ENCODE measurements at places on chromosomes 13 and 19. TPM values are rescaled to one million over a fixed set of nuclear protein-coding genes. Genes with fewer than 3 reads are reported as not detected.

- H3K4me1 ChIP-seq = peaks cover 10% of the 10 kb centered on the region
- H3K27ac ChIP-seq = no peak overlapping the region
- H3K4me3 ChIP-seq = no peak overlapping the region
These were observed 2.3 kb upstream of the LCP1 start for GRCh38 chr13:46184277-46184699.

DNA sequence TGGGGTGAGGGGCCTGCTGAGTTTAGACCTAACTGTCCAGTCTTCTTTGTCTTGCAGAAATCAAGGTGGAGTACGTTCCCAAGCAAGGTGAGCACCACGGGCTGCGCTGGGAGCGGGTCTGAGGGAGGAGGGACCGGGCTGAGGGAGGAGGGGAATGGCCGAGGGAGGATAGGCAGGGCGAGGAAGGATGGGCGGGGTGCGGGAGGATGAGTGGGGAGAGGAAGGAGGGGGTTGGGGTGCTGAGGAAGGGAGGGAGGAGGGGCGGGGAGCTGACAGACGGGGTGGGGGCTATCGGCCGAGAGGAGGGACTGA, 18.5 kb downstream of the MYBPC2 start:
- no peaks in the 10 kb centered on the region for H3K36me3 ChIP-seq
- DNase-seq = peak; percentile 22
- H3K27ac ChIP-seq = no peak overlapping the region
- no peak overlapping the region for H3K4me3 ChIP-seq
- H3K27me3 ChIP-seq = no peaks in the 10 kb centered on the region
- peaks cover 6% of the 10 kb centered on the region for H3K4me1 ChIP-seq

GRCh38 chr19:4197625-4198466, 15.4 kb downstream of the ANKRD24 start:
- peaks cover 6% of the 10 kb centered on the region for H3K27me3 ChIP-seq
- peaks cover 3% of the 10 kb centered on the region for H3K4me1 ChIP-seq
- DNase-seq = peak; percentile 87
- no peaks in the 10 kb centered on the region for H3K36me3 ChIP-seq
- H3K4me3 ChIP-seq = peak overlapping the region; percentile 81

The ZNRF4 gene
- not detected for polyA plus RNA-seq

DNA sequence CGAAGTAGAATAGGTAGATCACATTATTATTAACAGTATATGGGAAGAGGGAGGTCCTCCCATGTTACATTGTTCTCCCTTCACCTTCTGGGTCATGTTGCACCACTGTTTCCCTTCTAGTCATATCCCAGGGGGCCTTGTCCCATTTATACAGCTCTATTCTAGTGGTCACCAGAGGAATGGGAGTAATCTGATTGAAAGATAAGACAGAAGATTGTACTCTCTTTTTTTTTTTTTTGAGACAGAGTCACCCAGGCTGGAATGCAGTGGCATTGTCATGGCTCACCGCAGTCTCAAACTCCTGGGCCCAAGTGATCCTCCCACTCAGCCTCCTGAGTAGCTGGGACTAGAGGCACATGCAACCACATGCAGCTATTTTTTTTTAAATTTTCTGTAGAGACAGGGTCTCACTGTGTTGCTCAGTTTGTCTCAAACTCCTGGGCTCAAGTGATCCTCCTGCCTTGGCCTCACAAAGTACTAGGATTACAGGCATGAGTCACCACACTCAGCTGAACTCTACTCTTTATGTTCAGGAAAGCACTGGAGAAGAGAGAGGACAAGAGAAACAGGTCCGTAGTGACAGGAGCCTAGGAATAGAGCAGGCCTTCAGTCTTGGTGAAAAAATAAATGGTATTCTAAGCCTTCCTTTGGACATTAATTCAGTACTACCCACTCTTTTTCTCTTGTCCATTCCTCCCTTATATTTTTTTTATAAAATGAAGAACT, 4.3 kb upstream of the ZNF529 start:
- no peaks in the 10 kb centered on the region for H3K4me1 ChIP-seq
- no peak for DNase-seq
- H3K27ac ChIP-seq = no peak overlapping the region
- no peaks in the 10 kb centered on the region for H3K27me3 ChIP-seq

- H3K27me3 ChIP-seq = no peaks in the 10 kb centered on the region
- no peaks in the 10 kb centered on the region for H3K36me3 ChIP-seq
- H3K27ac ChIP-seq = no peak overlapping the region
These were observed 84.0 kb downstream of the MZT1 start for GRCh38 chr13:72643311-72643989.

- DNase-seq = no peak
- H3K27me3 ChIP-seq = no peaks in the 10 kb centered on the region
- no peak overlapping the region for H3K4me3 ChIP-seq
- peaks cover 36% of the 10 kb centered on the region for H3K4me1 ChIP-seq
- H3K27ac ChIP-seq = peak overlapping the region; percentile 88
- H3K36me3 ChIP-seq = no peaks in the 10 kb centered on the region
These were observed 29.0 kb downstream of the ARID3A start for GRCh38 chr19:954672-955494.

DNA sequence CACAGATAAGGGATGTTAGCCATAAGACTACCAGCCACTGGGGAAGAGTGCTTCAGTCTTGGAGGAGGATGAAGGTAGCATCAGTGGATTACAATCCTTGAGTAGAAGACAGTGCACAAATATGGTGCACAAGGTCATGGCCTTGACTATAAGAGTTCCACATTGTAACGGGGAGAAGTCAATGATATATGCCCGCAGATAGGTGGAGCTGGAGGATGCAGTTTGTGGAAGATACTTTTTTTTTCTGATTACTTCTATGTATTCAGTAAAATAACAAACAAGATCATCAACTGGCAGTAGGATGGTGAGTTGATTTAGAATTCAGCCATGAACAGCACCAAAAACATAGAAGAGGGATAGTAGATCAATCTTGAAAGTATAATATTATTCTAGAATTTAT, 926.8 kb upstream of the MIR17HG start:
- H3K27me3 ChIP-seq = no peaks in the 10 kb centered on the region
- H3K36me3 ChIP-seq = no peaks in the 10 kb centered on the region
- no peak overlapping the region for H3K4me3 ChIP-seq

GRCh38 chr13:50991579-50992521, 82.3 kb downstream of the RNASEH2B start:
- no peaks in the 10 kb centered on the region for H3K27me3 ChIP-seq
- no peak overlapping the region for H3K27ac ChIP-seq
- no peak for DNase-seq
- H3K4me1 ChIP-seq = peaks cover 20% of the 10 kb centered on the region

DNA sequence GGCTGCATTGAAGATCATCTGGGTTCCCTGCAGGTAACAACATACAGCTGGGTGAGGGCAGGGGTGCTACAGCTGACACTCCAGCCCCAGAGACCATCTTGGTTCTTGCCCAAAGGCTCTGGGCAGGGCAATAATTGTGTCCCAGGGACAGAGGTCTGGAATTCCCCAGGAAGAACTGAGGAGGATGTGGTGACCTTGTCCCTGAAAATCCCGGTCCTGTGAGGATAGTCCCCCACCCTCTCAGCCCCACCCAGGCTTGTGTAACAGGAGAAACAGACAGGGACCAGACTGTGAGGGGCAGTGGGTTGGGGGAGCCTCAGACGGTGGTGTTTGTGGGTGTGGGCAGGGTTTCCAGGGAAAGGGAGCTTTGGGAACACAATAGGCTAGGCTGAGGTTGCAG, 63.5 kb downstream of the COLGALT1 start:
- H3K4me3 ChIP-seq = no peak overlapping the region
- H3K27me3 ChIP-seq = no peaks in the 10 kb centered on the region
- no peak for DNase-seq
- 0 out of 2 replicates have a peak, but pooled peaks cover 4% of the 10 kb centered on the region for H3K36me3 ChIP-seq
- H3K27ac ChIP-seq = no peak overlapping the region

DNA sequence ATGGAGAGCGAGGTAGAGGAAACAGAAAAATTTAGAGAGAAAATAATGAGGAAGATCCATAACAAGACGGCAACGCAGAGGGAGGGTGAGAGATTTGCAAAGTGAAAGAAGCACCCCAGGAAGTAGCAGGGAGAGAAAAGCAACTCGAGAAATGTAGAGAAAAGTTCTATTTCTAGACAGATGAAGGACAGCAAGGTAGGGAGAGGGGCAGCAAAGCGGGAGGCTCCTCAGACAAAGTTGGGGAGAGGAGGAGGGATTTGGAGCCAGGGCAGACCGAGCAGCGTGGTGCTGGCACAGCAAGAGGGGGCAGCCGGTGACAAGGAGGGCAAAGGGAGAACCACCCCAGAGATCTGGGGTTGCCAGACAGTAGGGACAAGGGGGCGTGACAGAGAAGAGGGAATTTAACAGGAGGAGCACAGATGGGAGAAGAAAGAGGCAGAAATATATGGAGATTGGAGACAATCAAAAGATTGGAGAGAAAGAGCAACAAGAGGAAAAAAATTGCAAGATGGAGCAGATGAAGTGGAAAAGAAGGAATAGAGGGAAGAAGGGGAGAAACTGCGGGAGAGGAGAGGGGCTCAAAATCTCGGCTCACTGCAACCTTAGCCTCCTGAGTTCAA, 989 bp downstream of the ZNF766 start:
- peak overlapping the region; percentile 96 for H3K27ac ChIP-seq
- no peaks in the 10 kb centered on the region for H3K27me3 ChIP-seq
- H3K4me3 ChIP-seq = peak overlapping the region; percentile 98
- DNase-seq = peak; percentile 35

GRCh38 chr13:93716623-93717022, 490.0 kb downstream of the GPC6 start:
- no peaks in the 10 kb centered on the region for H3K36me3 ChIP-seq
- no peaks in the 10 kb centered on the region for H3K27me3 ChIP-seq
- no peak overlapping the region for H3K27ac ChIP-seq
- no peak overlapping the region for H3K4me3 ChIP-seq

- no peak overlapping the region for H3K4me3 ChIP-seq
- DNase-seq = peak; percentile 91
- 0 out of 2 replicates have a peak overlapping the region, but pooled peaks have one; percentile 11 for H3K27ac ChIP-seq
- no peaks in the 10 kb centered on the region for H3K27me3 ChIP-seq
- 0 out of 2 replicates have a peak, but pooled peaks cover 4% of the 10 kb centered on the region for H3K36me3 ChIP-seq
These were observed 7.3 kb downstream of the C19orf53 start for GRCh38 chr19:13781547-13781946.

The SIGLEC10 gene
- 0.47 TPM for polyA plus RNA-seq

GRCh38 chr13:112153846-112154245, 86.9 kb downstream of the SOX1 start:
- H3K27ac ChIP-seq = no peak overlapping the region
- H3K27me3 ChIP-seq = no peaks in the 10 kb centered on the region
- no peak overlapping the region for H3K4me3 ChIP-seq
- no peaks in the 10 kb centered on the region for H3K36me3 ChIP-seq

The EFNB2 gene
- polyA plus RNA-seq = 5.5 TPM

DNA sequence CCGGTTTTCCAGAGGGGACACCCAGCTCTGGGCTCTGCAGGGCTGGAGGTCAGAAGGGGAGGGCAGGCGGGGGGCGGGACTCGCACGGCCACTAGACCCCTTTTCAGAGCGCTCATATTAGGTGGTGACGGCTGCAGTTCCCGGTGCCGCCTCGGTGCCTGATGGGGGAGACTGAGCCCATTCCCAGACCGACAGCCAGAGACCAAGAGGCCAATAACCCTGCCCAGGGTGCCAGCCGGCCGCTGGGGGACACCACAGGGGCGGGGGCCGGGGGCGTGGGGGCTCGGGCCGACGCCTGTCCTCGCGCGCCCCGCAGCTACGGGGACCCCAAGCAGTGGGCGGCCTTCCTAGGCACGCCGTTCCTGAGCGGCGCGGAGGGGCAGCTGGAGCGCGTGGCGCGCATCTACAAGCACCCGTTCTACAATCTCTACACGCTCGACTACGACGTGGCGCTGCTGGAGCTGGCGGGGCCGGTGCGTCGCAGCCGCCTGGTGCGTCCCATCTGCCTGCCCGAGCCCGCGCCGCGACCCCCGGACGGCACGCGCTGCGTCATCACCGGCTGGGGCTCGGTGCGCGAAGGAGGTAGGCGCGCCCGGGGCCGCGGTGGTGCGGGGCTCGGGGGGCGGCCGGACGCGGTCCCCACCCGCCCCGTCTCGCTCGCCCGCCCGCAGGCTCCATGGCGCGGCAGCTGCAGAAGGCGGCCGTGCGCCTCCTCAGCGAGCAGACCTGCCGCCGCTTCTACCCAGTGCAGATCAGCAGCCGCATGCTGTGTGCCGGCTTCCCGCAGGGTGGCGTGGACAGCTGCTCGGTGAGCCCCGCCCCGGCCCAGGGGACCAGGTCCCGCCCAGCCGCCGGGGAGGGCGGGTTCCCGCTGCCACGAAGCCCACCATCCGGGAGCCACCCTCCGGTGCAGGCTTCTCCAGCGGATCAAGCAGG, 2.4 kb downstream of the TIMM13 start:
- no peaks in the 10 kb centered on the region for H3K27me3 ChIP-seq
- peak overlapping the region; percentile 99 for H3K4me3 ChIP-seq
- peak; percentile 84 for DNase-seq
- no peak overlapping the region for H3K27ac ChIP-seq

- peaks cover 11% of the 10 kb centered on the region for H3K4me1 ChIP-seq
- H3K36me3 ChIP-seq = no peaks in the 10 kb centered on the region
- no peak overlapping the region for H3K27ac ChIP-seq
- no peak overlapping the region for H3K4me3 ChIP-seq
These were observed 112.3 kb downstream of the SLC7A1 start for GRCh38 chr13:29483211-29483610.

The CATSPERD gene
- 0.56 TPM for polyA plus RNA-seq

The NEK5 gene
- polyA plus RNA-seq = 0.64 TPM

The RNF17 gene
- polyA plus RNA-seq = not detected

The ZNF556 gene
- not detected for polyA plus RNA-seq

GRCh38 chr13:63297163-63297562, 1881.5 kb upstream of the PCDH20 start:
- no peak for DNase-seq
- H3K4me3 ChIP-seq = no peak overlapping the region
- no peak overlapping the region for H3K27ac ChIP-seq
- H3K36me3 ChIP-seq = no peaks in the 10 kb centered on the region
- no peaks in the 10 kb centered on the region for H3K27me3 ChIP-seq
- H3K4me1 ChIP-seq = no peaks in the 10 kb centered on the region

The CAPN12 gene
- polyA plus RNA-seq = 19.1 TPM

DNA sequence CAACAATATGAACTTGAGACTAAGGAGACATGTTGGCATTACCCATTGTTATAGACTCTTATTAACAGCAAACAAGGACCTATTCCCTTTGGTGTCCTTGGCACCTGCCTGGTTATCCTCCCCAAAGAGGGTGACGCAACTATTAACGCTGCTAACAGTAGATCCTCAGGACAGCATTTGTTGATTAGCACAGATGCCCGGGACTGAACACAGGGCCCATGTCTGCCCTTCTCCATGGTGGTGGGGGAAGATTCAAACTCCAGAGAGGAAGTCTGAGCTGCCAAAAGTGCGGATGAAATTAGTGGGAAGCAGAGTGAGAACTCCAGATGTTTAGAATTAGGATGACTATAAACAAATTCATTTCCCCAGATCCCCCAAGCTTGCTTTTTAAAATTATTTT, 101.2 kb upstream of the RAP2A start:
- peaks cover 14% of the 10 kb centered on the region for H3K4me1 ChIP-seq
- no peaks in the 10 kb centered on the region for H3K27me3 ChIP-seq
- no peak overlapping the region for H3K4me3 ChIP-seq
- H3K36me3 ChIP-seq = no peaks in the 10 kb centered on the region

- H3K4me3 ChIP-seq = no peak overlapping the region
- H3K4me1 ChIP-seq = no peaks in the 10 kb centered on the region
- no peaks in the 10 kb centered on the region for H3K36me3 ChIP-seq
- no peak for DNase-seq
- no peaks in the 10 kb centered on the region for H3K27me3 ChIP-seq
These were observed 95.1 kb downstream of the C13orf42 start for GRCh38 chr13:51015973-51016372.

All from GM23338 (cell line).